Heart right ventricle (tissue), 16 donors: ENCODE measurements at places on chromosomes 7 and 10. TPM values are rescaled to one million over a fixed set of nuclear protein-coding genes. Genes with fewer than 3 reads are reported as not detected.

Gene GIMAP5
- 16.6 TPM for total RNA-seq

Gene KCNIP2
- total RNA-seq = 45.4 TPM

Gene SNX8
- 21.2 TPM for total RNA-seq

Gene OR9A2
- total RNA-seq = not detected

Gene TEX47
- not detected for total RNA-seq

Gene STEAP2
- total RNA-seq = 8.6 TPM

Gene HOXA6
- total RNA-seq = not detected

Gene FGL2
- 16.6 TPM for total RNA-seq

Gene SEMA3D
- total RNA-seq = 0.44 TPM

Gene SAMD9
- total RNA-seq = 2.9 TPM
